ENCODE measurements at places on chromosomes 12 and 14.

DNA sequence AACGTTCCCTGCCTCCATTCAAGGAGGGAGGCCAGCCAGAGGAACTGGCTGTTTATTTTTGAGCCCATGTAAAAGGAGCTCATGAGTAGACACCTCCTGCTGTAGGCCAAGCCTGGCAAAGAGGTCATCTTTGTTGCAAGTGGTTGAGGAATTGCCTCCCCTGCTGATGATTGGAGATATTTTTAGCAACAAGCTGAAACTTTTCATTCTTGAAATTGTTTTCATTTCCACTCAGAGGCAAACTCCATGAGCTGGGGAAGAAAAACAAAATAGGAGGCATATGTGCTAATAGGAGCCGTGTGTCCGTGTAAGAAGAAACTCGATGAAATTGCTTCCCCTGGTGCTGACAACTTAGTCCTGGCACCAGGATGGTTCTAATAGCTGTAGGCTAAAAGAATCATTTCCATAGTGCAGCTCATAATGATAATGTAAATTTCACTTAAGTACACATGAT lies 440.1 kb upstream of the FAR2 start:
- no peak for DNase-seq

- DNase-seq = no peak
Measured at GRCh38 chr12:11767798-11768197, 118.3 kb downstream of the ETV6 start.

GRCh38 chr12:110091136-110091711 lies 32.9 kb upstream of the IFT81 start:
- DNase-seq = no peak

- DNase-seq = no peak
Measured at GRCh38 chr12:63961543-63961942, 117.0 kb downstream of the SRGAP1 start.

- DNase-seq = no peak
Measured at GRCh38 chr12:130709971-130710732, 5.9 kb downstream of the RIMBP2 start.

DNA sequence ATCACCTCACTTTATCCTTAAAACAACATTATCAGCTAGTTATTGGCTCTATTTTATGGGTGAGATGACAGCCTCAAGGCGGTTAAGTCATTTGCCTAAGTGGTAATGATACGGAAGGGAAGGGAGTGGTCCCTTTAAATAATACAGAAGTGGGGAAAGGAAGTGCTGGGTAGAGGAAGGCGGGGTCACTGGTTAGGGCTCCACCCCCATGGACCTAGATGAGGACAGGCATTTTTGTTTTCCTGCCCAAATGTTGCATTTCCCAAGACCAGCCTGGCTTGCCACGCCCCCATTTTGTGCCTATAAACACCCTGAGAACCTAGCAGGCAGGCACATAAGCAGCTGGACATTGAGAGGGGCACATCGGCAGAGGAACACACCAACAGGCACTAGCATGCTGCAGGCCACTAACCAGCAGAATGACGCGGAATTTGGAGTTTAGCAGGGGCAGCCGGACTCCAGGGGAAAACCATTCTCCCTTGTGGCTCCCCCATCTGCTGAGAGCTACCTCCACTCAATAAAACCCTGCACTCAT lies 100.9 kb downstream of the EPS8 start:
- DNase-seq = no peak

DNA sequence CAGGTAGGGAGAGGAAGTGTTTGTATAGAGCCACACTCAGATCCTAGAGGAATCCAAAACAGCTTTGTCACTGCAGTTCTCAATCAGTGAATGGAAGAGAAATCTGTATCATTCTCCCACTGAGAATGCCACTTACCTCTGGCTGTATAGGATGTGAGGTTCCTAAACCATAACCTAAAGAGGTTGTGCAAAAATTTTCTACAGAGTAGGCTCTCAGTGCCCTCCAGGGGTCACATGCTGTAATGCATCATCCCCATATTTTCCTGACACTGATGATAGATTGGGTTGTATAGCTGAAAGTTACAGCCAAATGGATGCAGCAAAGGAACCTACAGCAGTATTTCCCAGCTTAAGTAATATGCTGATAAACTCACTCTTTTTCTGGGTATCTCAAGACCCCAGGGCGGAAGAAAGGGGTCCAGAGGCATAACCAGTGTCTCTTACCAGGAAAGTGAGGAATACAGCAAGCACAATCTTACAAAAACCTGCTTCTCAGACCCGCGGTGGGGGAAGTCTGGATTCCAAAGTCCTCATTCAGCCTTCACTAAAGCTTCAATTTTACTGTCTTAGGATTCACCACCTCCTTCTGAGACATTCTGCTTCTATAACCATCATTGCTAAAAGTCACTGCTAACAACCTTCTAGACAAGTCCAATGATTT lies 3.8 kb downstream of the BCDIN3D start:
- no peak for DNase-seq

DNA sequence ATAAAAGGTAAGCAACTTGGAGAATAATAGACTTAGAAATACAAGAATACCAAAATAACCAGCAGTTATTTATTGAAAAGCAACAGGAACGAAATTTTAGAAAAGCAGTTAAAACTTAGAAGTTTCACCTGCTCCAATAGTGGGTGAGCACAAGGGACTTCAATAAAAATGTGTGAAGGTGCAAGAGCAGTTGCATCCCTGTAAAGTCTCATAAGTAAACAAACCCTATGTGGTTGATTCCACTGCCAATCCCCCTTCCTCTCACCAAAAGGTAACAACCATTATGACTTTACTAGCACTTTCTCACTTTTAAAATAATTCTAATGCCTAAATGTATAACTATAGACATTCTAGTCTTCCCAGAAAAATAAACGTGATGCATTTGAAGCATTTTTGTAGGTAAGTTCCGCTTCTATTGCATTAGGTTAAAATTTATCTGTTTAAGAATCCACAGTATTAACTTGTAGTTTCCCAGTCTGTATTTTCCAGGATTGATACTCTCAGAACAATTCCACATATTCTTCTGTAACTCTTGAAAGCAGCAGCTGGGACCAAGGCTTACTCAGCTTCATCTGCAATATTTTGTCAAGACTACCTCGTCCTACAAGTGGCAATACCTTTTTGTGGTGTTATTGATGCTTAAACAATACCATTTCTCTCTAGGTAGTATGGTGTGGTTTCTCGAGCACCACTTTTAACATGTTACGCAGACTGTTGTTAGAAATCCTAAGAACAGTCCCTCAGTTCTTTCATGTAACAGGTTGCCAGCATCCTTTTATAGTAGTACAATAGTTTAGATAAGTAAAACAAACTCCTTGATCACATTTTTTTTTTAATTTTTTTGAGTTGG lies 32.1 kb downstream of the HNRNPC start:
- DNase-seq = no peak

DNA sequence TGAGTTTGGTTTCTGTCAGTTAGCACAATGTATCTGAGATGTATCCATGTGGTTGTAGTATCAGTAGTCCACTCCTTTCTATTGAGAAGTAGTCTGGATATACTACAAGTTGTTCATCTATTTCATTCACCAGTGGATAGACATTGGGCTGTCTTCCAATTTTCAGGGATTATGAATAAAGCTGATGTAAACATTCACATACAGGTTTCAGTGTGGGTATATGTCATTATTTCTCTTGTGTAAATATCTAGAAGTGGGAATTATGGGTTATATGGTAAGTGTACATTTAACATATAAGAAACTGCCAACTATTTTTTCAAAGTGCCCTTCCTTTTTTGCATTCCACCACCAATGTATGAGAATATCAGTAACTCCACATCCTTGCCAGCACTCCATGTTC lies 35.9 kb downstream of the PHLDA1 start:
- DNase-seq = no peak

DNA sequence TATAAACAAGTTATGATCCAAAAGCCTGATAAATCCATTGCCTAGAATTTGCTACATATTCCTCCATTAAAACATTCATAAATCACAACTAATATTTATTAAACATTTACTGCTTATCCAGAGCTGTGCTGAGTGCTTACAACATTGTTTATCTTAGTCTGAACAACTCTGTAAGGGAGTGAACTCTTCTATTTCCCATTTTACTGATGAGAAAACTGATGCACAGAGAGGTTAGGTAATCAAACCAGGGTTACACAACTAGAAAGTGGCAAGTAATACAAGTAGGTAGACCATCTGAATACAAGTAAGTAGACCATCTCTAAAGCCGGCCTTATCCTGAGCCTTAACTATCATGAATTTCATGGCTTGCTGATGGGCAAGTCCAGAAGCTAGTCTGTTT lies 39.5 kb downstream of the WASHC3 start:
- no peak for DNase-seq

- DNase-seq = no peak
Measured at GRCh38 chr14:71121711-71122110, 214.5 kb downstream of the PCNX1 start.

DNA sequence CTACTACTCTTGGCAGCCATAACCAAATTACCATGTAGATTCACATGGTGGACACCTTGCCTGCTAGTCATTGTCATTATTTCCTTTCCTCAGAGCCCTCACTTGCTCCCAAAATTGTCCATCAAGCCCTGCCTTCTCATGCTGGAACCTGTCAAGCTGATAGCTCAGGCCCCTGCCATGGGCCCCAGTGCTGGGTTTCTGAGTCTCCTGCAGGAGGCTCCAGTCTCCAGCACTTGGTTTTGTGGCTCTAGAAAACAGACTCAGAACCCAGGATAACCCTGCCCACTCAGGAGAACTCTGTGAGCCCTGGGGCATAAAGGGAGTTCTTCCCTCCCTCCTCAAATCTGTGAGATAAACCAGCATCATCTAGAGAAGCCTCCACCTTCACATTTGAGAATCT lies 10.8 kb downstream of the KRT71 start:
- DNase-seq = no peak

GRCh38 chr12:129693731-129694130 lies 210.1 kb downstream of the TMEM132D start:
- no peak for DNase-seq

GRCh38 chr12:47839214-47839876 lies 19.6 kb upstream of the HDAC7 start:
- DNase-seq = no peak

GRCh38 chr12:108403952-108404351 lies 64.8 kb upstream of the CMKLR1 start:
- DNase-seq = no peak

- peak; percentile 77 for DNase-seq
Measured at GRCh38 chr14:93906341-93907329, 20.5 kb upstream of the FAM181A start.
